ENCODE measurements at places on chromosomes 12 and 14.

DNA sequence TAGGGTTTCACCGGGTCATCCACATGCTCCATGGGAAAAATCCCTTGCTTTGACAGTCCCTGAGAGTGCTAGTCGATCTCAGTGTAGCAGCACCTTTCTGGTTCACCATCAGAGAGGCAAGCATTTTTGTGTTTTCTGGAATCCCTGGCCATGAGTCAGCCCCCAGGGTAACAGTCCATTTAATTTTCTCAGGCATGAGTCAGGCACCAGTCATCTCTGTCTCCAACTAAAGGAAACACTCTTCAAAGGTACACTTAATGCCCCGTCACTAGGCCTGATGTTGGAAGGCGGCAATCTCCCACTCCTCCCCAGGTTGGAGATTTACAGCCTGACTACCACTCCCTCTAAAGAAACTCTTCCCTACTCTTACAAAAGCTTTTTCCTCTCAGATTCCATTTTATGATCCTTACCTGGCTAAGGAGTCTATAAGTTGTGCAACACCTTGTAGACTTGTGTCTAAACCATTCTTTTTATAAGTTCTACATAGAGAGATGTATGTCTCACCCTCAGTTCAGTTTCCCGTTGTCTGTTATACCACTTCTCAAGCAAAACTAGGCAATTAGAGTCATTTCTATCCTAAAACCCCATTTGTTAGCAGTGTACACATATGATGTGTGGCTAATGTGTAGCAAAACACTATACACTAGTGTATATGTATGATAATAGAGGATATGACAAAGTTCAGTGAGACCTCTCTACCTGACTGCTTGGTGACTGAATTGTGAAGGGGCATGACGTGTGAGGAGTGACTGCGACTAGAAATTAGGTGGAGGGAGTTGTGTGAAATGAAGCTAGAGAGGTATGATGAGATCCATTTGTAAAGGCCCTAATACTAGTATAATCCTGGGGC is 24.6 kb downstream of the TMEM19 start:
- no peak for DNase-seq

- DNase-seq, result no peak
These were observed 36.0 kb downstream of the EGLN3 start for GRCh38 chr14:33914676-33915516.

DNA sequence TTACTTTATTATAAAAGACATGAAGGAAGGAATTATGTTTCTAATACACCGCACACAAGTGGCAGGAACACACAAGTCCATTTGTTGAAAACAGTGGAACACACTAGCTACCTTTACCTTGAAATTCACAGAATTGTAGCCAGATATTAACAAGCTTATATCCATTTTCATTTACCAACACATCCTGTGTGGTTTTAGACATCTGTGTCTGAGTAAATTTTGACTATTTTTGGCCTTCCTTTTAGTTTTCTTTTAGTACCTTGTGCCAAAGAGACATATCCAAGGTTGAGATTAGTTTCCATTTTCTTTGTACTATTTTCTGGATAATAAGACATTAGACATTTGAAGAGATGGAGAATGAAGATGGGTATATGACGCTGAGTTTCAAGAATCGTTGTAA is at the start of gene KLRF2:
KLRF2 (plus strand) TSS at position 244 of the 400 bp plus-strand sequence; CDS start at position 351, 107 bp downstream.
- DNase-seq, result no peak

DNA sequence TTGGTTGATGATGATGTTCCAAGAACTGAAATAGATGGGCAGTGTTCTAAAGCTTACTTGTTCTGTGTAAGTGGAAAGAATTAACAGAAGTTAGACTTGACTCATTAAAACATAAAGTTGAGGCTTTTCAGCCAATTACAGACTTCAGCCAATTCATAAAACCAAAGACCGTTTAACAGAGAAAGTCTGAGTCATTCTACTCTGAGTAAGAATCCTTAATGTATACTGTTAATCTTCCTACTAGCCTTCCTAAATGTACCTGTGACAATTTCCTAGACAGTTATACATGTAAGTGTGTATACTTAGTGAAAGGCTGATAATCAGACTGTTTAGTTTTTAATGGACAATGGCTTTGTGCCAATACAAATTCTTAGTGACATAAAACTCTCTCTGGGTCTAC is 681.0 kb downstream of the RPL10L start:
- no peak for DNase-seq
